Right lung (tissue), 10 donors: ENCODE measurements at places on chromosomes 2 and 18. TPM values are rescaled to one million over a fixed set of nuclear protein-coding genes. Genes with fewer than 3 reads are reported as not detected.

Gene LIPG
- 8.4 TPM for polyA plus RNA-seq

- peak; percentile 7 for DNase-seq
Measured at GRCh38 chr2:190927301-190927700, 46.7 kb downstream of the GLS start.

DNA sequence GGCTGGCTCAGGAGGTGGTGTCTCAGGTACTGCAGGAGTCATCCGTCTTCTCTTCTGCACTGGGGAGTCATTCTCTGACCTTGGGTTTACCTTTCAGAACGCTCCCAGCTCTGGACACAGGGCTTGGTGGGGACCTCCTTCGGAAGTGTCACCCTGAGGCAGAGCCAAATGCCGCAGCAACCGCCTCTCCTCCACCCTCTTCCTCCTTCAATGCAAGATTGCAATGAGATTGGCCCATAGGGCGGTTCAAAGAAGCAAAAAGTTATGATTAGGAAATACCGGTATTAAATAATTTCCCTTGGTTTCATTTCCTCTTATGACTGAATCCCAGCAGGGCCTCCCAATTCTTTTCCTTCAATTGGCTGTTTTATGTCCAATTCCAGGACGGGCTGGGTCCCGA is 178.8 kb downstream of the ACKR3 start:
- no peak for DNase-seq

GRCh38 chr2:222670191-222671038 is 1.0 kb upstream of the MOGAT1 start:
- no peak for DNase-seq

DNA sequence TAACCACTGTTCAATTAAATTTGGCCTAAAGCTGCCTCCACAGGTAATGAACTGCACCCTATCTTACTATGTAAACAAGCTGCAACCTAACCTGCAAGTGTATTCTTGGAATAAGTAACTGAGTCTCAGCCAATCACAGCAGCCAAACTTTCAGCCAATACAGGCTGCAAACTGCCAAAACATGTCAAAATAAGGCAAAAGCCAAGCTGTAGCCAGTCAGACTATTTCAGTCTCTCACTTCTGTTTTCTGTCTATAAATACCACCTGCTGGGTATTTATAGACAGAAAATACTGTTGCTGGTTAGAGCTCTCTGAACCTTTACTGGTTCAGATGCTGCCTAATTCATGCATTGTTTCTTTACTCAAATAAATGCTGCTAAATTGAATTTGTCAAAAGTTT is 14.3 kb downstream of the C2orf76 start:
- DNase-seq, result no peak

DNA sequence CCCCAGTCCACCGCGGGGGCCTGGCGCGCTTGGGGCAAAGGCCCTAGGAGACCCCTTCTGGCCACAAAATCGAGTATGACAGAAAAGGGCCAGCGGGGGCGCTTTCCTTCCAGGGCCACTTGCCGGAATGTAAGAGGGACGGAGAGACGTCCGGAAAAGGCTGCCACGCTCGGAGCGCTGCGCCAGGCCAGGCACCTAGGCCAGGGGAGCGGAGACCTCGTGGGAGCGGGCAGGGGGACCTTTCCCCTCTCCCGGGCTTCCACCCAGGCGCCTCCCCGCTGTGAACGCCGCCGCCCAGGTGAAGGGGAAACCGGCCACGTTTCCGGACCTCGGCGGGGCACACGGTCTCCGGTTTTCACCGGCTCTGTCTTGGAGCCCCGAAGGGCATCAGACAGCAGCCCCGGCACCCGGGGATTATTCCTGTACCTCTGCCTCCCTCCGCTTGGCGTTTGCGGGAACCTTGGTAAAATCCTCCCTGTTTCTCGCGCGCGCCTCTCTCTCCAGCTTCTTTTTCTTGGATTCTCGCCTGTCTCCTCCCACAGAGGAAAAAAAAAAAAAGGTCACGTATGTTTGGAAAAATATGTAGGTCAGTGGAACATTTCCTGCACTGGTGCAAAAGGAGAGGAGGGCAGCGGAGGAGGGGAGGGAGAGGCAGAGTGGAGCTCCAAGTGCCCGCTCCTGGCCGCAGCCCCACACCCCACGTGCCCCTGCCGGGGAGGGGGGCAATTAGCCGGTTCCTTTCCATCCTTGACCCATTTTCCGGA is 1.2 kb upstream of the NPAS2 start:
- DNase-seq, result peak; percentile 70

GRCh38 chr2:19630921-19631320 is 270.9 kb downstream of the TTC32 start:
- DNase-seq, result no peak

DNA sequence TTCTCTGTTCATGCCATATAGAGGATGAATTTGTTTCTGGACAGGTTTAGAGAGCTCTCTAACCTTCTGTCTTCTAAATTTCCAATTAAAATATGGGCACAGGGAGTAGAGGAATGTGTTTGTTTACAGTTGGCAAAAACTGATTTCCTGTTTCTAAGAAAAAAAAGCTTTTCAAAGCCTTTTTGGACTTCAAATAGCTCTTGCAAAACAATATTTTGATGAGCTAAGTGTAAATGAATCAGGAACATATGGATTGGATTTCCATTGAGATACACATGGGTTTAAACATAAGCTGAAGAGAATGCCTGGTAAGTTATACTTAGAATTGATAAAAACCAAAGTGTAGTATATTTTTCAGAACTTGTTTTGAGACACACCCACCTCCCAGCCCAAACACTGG is 677.5 kb downstream of the NYAP2 start:
- peak; percentile 75 for DNase-seq

DNA sequence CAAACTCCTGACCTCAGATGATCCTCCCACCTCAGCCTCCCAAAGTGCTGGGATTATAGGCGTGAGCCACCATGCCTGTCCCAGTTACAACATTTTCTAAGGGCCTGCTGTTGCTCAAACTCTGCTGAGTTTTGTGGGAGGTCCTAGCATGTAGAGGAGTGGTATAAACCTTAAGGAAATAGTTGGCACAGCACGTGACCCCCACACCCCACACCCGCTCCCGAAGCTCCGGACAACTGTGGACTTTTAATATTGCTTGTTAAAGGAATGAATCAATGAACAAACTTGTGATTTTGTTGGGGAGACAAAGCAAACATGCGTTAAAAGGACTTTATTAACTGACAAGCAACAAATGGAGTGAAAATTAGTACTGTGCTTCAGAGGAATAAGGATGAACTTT is 137.8 kb upstream of the GATA6 start:
- DNase-seq, result no peak
